GM12865 (cell line): ENCODE measurements at places on chromosomes 3 and 15.
A peak's percentile ranks its signal among the peaks of the same experiment; 100 is the strongest.

- DNase-seq = no peak
Observed at GRCh38 chr3:134074001-134074789, 44.5 kb upstream of the SLCO2A1 start.

DNA sequence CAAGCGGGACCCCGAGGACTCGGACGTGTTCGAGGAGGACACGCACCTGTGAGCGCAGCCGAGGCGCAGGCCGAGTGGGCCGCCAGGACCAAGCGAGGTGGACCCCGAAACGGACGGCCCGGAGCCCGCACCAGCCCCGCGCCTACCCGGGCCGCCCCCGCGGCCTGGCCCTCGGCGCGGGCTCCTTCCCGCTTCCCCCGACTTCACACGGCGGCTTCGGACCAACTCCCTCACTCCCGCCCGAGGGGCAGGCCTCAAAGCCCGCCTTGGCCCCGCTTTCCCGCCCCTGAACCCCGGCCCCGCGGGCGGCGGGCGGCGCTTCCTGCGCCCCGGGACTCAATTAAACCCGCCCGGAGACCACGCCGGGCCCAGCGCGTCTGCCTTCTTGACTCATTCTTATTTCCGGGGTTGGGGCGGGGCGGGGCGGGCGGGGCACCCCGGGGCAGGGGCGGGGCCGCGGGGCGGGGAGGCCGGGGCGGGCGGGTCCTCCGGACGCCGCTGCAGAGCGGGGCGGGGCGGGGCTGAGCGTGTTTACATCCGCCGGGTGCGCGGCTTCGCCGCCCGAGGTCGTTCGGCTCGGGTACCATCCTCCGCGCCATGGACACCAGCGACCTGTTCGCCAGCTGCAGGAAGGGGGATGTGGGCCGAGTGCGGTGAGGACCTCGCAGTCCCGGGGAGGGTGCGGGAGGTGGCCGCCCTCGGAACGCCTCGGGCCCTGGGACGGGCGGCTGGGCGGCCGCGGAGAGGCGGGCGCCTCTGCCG is at the start of gene ABTB1:
Gene ABTB1 (plus strand): TSS at position 524 of the 762 bp plus-strand sequence. CDS start 74 bp downstream, at position 598.
- peak; percentile 90 for DNase-seq

GRCh38 chr3:183576487-183577107 is 21.1 kb upstream of the KLHL6 start:
- no peak for DNase-seq

DNA sequence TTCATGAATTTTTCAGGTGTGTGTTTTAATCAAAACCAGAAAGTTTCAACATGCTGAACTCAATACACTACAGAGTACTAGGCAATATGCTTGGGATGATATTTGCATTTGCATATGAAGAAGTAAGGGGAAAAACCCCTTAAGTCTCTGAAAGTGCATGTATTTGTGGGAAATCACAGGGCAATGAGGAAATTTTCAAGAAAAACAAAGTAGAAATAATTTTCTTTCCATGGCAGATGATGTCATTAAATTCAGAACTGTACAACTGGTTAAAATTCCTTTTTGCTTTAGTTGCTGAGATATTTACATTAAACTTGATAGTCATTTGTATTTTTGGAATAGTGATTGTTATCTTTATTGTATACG is 294.0 kb upstream of the TBC1D5 start:
- DNase-seq = no peak

GRCh38 chr3:105473521-105474223 is 107.0 kb downstream of the ALCAM start:
- DNase-seq = peak; percentile 9

DNA sequence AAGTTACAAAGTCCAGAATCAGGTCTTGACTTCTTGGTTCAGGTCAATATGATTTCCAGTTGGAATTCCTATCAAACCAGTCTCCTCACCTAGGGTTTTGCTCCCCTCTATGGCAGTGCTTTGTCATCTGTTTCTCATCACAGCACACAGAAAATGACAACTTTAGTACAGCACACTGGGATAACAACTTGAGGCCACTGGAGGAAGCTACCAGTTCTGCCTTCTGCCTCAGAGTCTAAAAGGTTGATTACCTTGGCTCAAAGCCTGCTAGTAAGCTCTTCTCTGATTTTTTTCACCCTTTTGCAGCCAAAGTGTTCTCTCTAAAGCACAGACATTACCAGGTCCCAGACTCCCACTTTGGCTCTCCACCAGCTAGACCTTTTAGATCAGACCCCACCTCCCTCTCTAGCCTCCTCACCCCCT is 24.8 kb upstream of the TRIM59 start:
- DNase-seq = no peak

GRCh38 chr3:9638155-9638554 is 11.2 kb upstream of the MTMR14 start:
- no peak for DNase-seq

- no peak for DNase-seq
Observed at GRCh38 chr3:60046210-60046609, 996.4 kb upstream of the CFAP20DC start.

GRCh38 chr15:90062023-90062442 is 40.2 kb downstream of the IDH2 start:
- peak; percentile 84 for DNase-seq

DNA sequence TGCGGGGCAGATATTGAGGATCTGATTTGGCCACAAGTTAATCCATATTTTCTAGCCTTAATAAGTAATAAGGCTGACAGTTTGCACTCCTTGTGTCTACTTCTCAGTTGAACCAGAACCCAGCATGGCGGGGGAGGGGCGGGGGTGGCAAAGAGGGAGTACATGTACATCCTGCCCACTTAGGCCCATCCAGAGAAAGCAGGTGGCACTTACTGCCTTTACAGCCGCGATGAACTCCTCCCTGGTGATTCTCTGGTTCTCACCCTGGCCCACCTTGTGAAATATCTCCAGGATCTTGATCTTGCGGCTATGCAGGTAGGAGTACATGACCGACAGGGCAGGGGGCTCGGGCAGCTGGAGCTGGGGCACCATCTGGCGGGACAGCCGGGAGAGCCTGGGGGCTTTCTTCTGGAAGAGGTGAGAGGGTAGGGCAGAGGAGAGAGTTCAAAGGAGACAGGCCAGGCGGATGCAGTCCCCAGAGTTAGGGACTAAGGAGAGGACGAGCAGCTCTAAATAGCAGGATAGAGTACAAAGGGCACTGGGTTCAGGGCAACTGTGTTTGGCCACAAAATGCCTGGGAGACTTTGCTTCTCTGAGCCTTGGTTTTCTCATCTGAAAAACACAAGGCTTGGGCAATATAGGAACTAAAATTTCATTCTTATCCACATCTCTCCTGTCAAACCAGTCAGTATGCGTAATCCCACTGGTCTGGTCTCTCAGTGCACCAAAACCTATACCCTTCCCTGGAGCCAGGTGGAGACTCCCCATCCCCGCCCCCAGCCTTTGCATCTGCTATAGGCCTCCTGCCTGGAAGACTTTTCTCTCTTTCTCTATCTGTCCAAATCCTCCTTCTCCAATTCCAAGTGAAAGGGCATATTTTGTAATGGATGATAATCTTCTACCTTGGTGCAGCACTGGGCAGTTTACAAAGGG is 10.1 kb downstream of the EFCAB12 start:
- no peak for DNase-seq

- DNase-seq = no peak
Observed at GRCh38 chr3:87006844-87007439, 16.0 kb upstream of the VGLL3 start.

DNA sequence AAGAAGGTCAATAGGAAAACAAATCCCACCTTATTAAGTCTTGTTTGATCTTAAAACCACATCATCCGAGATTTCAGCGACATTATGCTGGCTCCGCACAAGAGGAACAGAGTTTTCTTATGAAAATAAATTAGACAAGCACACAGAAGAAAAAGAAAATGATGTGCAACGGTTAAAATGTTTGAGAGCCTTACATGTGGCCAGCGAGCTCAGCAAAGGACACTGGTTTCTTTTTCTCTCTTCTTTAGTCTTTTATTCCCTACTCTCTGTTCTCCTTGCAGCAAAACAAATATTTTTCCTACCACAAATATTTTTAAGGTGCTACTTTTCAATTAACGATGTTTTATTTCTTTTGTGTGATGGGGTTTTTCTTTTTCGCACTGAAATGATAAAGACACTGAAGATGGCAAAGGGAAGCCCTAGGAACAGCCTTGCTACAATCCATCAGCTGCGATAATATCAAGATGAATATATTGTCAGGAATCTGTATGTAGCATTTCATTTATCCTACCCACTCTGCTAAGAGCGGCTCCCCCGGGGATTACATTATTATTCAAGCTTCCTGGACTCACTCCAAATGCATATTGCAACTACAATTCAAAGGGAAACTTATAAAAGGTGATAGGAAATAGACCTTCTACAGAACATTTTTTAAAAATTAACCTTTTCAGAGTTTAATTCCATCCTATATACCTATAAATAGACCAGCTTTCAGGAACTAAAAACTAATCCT is 72.9 kb downstream of the ANXA2 start:
- no peak for DNase-seq

GRCh38 chr15:70062321-70062956 is 35.3 kb downstream of the TLE3 start:
- DNase-seq = no peak

GRCh38 chr3:46423588-46423987 is 16.5 kb downstream of the CCRL2 start:
- no peak for DNase-seq

DNA sequence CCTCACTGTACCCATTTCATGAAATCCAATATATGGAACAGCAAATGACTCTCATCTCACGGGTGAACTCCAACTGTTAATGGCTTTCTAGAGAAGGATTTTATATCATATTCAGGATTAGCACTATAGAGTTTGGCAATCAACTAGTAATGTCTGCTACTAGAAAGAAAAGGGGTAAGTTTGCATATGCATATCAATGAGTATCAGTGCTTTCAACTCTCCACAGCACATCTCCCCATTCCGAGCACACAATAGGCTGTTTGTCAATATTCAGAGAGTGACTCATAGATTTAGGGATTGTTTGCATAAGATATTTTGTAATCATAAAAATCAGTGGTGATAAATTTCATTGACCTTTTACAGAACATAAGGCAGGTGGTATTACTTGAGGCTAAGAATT is 163.2 kb upstream of the LMCD1 start:
- DNase-seq = no peak

DNA sequence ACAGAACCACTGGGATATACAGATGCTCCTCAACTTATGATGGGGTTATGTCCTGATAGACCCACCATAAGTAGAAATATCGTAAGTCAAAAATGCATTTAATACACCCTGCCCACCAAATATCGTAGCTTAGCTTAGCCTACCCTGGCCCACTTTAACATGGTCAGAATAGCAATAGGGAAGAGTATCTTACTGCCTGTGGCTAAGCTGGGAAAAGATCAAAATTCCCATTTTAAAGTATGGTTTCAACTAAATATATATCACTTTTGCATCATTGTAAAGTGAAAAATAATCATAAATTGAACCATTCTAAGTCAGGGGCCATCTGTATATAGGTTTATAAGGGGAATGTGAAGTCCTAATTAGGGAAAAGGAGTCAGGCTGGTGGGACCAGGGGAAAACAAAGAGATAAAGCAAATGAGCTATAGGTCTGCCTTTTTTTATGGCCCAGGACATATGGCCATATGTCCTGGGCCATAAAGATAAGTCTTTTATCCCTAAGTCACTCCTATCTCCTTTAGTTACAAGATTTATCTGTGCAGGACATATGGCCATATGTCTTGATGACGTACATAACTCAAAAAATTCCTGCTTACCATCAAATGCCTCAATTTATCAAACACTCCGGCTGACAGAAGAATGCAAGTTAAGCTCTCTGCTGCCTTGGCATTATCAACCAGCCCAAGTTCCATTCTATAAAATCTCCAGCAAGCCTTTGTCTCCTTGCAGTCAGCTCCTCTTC is 11.2 kb downstream of the RTP3 start:
- DNase-seq = no peak

GRCh38 chr3:113075588-113075987 is 84.8 kb downstream of the GTPBP8 start:
- DNase-seq = no peak

- DNase-seq = peak; percentile 23
Observed at GRCh38 chr3:194046995-194047645, 88.8 kb upstream of the HES1 start.

- DNase-seq = no peak
Observed at GRCh38 chr3:114846779-114847178, 300.3 kb downstream of the ZBTB20 start.

- no peak for DNase-seq
Observed at GRCh38 chr3:108333961-108334360, 37.6 kb downstream of the HHLA2 start.

GRCh38 chr3:146554151-146554760 is 9.8 kb upstream of the PLSCR1 start:
- DNase-seq = peak; percentile 19

DNA sequence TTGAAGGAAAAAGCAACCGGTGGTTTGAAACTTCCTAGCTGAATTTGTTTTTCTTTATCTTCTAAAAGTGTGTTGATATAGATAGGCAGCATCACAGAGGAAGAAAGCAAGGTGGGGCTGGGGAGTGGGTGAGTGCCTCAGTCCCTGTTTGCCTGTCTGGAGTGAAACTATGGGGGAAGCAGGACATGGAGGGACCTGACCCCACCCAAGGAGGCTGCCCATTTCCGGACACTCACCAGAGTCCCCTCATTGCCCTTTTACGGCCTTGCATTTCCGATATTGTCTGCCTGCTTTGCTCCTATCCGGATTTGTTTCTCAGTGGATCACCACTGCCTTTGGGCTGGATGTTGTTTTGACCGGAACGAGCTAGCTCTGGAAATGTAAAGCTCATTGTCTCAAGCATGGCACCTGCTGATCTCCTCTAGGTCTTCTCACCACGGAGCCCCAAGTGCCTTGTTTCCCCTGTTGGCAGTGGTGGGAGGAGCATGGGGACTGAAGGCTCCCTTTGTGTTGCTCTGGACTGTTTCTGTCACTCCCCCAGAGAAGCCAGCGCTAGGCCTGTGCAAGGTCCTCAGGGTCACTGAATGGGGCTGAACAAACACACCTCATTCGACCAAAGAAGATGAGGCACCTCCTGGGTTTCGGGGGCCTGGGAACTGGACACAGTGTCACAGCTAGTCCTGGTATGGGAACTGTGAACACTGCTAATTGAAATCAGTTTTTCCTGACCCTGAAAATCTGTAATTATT is 7.0 kb downstream of the CLDN11 start:
- DNase-seq = no peak

DNA sequence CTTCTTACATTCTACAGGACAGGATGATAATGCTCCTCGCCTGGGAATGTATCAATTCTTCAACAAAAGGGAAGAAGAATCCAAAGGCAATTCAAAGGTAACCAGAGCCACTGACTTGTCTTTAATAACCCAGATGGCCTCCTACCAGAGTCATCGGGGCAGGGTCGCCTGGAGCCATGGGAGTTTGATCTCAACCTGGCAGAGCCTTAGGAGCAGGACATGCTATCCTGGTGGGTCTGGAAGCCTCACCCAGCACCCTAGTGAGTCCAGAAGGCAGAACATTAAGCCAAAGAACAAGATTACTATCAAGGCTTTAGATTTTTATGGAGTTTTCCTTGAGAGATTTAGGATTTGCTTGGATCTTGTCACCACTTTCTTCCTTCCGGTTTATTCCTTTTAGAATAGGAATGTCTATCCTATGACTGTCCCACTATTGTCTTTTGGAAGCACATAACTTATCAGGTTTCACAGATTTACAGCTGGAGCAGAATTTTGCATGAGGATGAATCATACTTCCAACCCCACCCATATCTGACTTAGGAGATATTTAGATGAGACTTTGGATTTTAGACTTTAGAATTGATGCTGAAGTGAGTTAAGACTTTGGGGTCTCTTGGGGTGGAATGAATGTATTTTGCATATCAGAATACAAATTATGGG is 330.3 kb upstream of the GOLIM4 start:
- DNase-seq = no peak

- DNase-seq = no peak
Observed at GRCh38 chr3:5767304-5767703, 579.8 kb downstream of the EDEM1 start.

GRCh38 chr15:79989682-79990081 is 18.7 kb upstream of the BCL2A1 start:
- DNase-seq = no peak
